ENCODE measurements at places on chromosomes 1 and 21.

DNA sequence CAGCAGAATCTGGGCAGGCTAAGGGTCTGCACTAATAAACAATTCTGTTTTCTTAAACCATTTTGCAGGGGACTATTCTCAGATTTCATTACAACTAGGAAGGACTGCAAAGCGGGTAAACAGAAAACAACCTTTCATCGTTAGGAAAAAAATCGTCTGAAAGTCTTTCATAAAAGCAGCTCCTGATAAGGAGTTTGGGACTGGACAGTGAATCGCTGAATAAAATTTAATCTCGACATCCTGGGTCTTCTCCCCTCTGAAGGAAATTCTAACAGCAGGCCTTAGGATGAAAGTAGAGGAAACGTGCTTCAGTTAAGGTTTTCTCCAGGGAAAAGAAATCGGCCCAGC is 471 bp upstream of the MTF2 start:
- DNase-seq = peak; percentile 16

DNA sequence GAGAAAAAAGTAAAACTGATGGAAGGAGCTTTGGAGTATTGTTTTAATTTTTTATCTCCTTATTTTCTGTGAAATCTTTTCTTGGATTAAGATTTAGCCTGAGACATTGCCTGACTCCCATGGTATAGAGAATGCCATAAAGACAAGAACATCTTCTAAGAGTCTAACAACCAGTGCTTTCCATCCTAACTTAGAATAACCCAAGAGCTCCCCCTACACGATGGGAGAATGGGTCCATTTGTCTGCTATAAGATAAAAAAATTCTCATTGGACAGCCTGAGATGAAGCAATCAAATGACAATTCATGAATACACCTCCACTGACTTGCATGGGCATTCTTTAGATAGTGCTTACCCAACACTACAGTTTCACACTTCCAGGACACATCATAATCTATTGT is 478.1 kb downstream of the TTLL7 start:
- no peak for DNase-seq

DNA sequence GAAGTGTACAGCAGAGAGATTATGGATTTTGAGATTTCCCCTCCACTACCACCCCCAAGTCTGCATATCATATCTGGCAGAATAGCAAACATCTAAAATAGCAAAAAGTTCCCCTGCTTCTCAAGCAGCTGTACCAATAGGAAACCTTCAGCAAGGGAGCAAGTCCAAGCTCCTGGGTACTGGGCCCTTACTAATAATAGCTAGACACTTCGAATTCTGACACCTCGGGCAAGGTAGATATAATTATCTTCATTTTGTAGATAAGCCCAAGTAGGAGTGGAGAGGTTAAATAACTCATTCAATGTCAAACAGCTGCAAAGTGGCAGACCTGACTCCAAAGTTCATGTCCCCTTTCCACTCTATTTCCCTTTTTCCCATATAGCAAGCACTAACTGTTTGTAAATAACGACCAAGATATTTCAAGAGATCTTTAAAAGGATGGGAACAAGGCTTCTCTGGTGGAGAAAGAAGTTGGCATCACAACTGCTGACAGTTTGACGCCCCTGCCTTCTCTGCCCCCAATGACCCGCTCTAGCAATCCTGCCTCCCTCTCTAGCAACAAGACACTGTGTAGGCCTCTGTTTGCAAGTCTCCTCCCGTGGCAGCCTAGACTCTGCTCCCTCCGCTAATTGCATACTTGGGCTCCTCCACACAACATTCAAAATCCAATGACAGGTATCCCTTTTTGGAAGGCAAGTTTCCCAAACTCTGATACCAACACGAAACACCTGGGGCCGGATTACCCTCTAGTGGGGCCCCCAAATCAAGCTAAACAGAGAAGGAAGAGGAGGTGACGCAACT is 18.7 kb upstream of the ADAR start:
- DNase-seq = no peak

- DNase-seq = peak; percentile 61
Measured at GRCh38 chr1:44025816-44026215, 5.4 kb downstream of the SLC6A9 start.

- peak; percentile 1 for DNase-seq
Measured at GRCh38 chr21:24941316-24942185, 665.7 kb downstream of the MRPL39 start.

All from H7 (cell line).